ENCODE measurements at places on chromosomes 5 and 9.
A peak's percentile ranks its signal among the peaks of the same experiment; 100 is the strongest.

DNA sequence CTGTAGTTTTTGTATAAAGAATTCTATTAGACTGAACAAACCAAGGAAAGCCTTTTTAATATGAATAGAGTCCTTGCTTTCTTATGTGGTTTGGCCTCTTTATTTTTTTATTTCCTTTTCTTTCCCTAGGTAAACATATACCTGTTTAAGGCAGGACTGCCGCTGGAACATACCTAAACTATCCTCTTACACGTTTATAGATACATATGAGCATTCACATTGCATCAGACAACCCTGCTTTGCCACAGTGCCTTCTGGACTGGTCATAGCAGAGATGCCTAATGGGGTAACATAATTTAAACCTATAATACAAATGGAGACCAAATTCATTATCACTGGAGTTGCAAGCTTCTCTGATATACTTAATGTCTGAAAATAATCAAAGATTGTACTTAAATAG is 12.5 kb downstream of the GRAMD2B start:
- no peak for DNase-seq

- DNase-seq: no peak
These were observed 91.1 kb upstream of the PPP1R26 start for GRCh38 chr9:135388530-135388929.

- no peak for DNase-seq
These were observed 62.1 kb downstream of the GAS1 start for GRCh38 chr9:86885232-86885631.

- no peak for DNase-seq
These were observed 808 bp downstream of the SPOCK1 start for GRCh38 chr5:137498301-137498735.

DNA sequence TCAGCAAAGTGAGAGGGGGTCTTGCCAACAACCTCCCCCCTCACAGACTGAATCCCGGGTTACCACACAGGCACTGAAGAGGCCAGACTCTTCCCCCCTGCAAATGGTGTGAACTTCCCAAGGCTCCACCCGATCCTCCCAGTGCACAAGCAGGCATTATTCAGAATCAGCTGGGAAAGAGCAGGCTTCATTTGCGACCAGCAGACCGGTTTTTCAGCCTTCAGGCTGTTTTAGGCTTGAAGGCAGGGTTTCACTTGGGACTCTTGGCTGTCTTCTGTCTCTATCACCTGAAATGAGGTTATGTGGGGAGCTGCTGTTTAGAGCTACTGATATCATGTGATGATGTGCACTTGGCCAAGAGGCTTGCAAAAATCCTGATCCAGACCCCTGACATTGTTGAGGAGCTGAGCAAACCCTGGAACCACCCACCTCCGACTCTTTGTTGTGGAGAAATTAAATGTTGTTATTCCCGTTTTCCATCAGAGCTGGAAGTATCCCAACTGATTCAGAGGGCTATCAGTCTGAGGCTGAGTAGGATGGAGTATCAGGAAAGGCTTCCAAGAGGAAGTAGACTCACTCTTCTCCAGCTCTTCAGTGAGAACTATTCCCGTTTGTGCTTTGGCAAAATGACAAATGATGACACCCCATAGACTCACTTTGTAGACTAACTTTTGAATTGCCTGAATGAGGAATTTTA is 63.3 kb upstream of the ZFR start:
- DNase-seq: peak; percentile 56

DNA sequence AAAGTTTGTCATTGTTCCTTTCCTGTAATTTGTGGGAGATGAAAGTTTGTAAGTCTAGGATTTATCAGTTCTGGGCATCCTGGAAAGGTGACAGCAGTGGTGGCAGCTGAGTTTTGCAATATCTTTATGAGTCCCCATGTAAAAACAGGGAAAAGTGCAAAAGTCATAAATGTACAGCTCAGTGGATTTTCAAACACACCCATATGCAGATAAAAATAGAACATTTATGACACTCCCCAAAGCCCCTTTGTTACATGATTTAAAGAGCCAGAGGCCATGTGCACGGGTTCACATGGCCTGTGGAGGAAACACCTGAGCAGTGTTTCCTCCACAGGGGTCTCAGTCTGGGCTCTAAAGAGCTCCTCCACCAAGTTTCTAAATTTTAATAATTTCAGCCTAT is 6.3 kb downstream of the TMEM38B start:
- DNase-seq: no peak

DNA sequence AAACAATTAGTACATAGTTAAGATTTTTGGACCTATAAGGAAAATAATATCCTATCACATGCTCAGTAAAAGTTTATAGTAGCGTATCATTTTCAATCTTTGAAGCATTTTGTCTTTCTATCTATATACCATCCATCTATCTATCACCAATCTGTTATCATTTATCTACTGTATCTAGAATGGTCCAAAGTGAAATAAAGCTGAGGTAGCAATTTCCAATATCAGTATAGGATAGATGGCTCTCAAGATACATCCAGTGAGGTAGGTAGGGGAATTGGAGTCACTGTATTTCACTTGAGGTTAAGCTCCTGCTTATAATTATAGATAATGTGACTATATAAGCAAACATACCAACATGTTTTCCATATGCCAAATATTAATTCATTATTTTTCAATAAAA is 889.1 kb upstream of the CTNND2 start:
- no peak for DNase-seq

- DNase-seq: no peak
These were observed 274.9 kb downstream of the GADD45G start for GRCh38 chr9:89879701-89880100.

Measured in NCI-H446 treated with DMSO at 0.1 percent for 48 hours (cell line).